Posterior vena cava (tissue), 2 donors: ENCODE measurements at places on chromosomes 5 and 9.

DNA sequence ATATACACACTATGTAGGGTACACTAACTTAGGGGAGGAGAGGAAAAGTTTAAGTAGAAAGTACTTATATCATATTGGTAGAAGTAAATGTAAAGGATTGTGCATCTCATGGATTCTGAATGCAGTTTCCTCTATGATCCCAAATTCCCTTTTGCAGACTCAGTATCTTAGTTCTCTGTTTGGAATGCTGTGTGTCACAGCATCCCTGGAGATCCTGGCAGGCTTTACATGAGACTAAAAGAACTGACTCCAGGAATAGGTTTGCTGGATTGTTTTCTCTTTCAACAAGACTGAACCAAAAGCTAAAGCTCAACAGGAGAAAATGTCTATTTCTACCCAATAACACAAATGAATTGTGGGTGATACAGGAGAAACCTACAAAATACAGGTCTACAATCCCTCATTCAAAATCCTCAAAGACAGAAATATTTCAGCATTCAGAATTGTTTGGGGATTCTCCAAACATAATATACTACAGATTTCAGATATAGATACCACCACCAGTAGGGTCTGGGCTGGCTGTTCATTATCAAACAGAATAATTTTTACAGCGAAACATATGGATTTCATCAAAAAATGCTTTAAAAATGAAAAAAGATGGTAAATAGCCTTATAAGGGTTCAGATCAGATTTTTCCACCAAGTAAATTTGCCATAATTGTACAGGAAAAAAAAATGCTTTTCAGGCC is 324.7 kb upstream of the GRAMD2B start:
- DNase-seq = no peak

GRCh38 chr9:119177196-119177595 is 192.0 kb downstream of the BRINP1 start:
- DNase-seq = no peak

DNA sequence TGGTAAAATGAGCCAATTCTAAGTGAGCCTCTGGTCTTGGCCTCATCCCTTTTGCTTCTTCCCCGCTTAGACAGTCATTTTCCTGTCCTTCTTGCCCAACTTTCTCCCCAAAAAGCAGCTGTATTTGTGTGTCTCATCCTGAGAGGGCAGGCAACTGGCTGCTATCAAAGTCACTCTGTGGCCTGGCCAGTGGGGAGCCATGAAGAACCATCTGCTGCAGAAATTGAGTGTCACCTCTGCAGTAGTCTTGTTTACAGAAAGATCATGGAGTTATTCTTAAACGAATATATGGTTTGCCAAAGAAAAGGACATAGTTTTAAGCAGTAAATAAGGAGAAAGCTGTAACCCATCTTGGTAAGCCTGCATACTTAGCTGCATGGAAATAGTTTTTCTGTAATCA is 233.6 kb upstream of the ELAVL2 start:
- DNase-seq = no peak

DNA sequence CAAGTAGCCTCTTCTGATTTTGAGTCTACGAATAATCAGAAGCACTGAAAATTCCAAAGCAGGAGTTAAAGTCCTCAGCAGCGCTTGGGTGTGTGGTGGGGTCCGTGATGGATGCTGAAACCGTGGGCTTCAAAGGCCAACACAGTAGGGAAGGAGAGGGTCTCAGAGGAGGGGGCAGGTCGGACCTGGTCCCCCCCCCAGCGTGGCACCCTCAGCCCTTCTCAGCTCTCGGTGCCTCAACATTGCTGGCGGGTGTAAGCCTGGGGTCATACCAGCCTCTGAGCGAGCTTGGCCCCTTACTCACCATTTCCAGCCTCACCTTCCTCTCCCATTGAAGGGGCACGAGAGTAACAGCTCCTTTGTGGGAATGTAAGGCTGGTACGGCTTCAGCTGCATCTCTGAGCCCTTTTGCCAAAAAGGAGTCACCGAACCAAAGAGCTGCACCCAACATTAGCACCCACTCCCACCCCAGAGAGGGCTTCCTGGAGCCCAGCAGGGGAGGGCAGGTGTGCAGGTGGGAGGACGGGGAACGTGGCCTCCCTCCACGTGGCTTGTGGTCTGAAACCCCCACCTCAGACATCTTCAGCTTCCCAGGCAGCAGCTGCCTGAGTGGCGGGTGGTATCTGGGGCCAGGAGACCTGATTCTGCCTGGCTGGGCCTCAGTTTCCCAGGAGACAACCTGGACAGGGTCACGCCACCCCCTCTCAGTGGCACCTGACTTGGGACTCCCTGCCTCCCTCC is 6.7 kb upstream of the LCN1 start:
- DNase-seq = peak; percentile 32

DNA sequence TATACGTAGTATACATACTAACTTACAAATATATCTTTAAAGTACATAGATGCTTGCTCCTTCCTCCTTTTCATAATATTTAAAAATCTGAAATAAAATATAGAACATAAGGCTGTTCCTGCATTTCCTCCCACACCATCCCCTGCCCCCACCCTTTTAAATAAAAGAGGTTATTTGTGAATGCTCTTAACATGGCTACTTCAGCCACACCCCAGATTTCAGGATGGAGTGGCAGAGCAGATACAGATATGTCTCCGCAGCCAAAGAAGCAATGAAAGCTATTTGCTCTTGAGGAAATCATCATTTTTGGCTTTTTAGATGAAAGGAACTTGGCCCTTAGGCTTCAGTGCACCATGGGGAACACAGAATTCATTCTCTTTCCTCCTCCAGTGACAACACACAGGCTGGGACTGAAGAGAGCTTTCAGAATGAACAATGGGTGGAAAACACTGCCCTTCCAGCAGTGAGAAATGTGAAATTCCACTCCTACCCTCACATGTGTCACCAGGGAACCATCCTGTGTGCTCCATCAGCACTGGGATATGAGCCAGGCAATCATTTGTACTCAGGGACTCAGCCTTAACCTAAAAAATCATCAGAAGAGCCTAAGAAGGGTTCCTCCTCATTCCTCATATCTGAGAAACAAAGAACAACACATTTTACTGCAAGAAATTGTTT is 134.3 kb downstream of the PPP2R2B start:
- DNase-seq = no peak

GRCh38 chr9:109118808-109119438 is 824 bp downstream of the TMEM245 start:
- DNase-seq = no peak

GRCh38 chr5:1008451-1009358 is at the start of gene NKD2:
Gene NKD2 (plus strand): TSS chr5:1008802. CDS start chr5:1009058, 256 bp downstream.
- DNase-seq = peak; percentile 76

DNA sequence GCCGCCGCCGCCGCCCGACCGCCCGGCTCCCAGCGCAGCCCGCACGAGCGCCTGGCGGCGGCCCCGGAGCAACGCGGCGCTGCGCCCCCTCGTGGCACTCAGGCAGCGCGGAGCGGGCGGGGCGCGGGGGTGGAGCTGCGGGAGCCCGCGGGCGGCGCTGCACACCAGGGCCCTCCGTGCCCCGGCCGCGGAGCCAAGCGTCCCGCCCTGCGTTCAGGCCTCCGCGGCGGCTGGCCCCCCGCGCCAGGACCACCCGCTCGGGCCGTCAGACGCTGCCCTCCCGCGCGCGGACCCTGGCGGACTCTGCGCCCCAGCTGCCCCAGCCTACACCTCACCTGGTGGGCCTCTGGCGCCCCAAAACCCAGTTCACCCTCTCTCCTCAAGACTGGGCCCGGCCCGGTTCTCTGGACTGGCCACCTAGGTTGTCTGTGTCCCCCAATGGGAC is at the start of gene RASGEF1C:
TSS of gene RASGEF1C (minus strand) at position 75 of the 445 bp plus-strand sequence. CDS start 71,159 bp downstream, outside the sequence.
- DNase-seq = no peak

- no peak for DNase-seq
Observed at GRCh38 chr9:17490110-17490509, 88.8 kb upstream of the SH3GL2 start.

DNA sequence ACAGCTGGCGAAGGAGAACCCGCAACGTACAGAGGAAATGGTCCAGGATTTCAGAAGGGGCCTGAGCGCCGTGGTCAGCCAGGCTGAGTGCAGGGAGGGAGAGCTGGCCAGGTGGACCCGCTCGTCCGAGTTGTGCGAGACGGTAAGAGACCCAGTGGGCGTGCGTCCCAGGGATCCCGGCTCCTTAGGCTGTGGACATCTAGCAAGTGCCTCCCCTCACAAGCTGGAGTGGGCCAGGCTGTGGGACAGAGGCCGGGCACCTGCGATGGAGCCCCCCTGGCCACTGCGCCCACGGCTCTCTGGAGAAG is 29.5 kb upstream of the LRRC14B start:
- DNase-seq = peak; percentile 70

GRCh38 chr9:69759021-69759420 is 790 bp downstream of the PTAR1 start:
- no peak for DNase-seq

DNA sequence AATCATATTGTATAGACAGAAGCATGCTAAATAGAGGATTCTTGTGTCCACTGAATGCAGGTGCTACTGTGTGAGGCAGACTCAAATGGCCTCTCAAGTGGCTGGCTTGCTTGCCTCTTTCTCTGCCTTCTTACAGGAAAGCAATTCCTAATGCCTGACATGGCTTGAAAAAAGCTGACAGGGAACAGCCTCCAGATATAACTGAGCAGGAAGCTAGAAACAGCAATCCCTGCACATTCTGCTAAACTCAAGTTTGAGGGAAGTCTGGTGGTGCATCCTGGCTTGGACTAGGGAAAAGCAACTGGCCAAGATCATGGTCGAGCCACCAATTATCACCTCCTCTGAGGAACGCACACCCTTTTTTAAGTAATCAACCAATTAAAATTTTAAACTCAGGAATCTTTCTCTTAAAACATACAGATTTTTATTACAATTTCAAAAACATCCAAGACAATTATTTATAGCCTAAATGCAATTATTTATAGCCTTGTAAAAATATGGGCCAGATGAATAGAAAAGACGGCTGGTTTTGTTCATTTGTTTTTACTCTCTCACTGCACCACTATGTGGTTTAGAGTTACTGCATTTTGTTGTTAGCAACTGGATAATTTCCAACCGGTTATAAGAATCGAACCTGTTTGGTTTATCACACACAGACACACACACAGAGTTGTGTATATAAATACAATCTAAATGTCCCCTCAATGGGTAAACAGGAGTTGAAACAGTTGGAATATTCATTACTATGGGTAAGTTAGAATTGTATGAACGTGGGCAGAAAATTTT is 290.9 kb upstream of the ANKRD55 start:
- DNase-seq = no peak

GRCh38 chr5:142531977-142532780 is 153.7 kb downstream of the FGF1 start:
- DNase-seq = no peak

DNA sequence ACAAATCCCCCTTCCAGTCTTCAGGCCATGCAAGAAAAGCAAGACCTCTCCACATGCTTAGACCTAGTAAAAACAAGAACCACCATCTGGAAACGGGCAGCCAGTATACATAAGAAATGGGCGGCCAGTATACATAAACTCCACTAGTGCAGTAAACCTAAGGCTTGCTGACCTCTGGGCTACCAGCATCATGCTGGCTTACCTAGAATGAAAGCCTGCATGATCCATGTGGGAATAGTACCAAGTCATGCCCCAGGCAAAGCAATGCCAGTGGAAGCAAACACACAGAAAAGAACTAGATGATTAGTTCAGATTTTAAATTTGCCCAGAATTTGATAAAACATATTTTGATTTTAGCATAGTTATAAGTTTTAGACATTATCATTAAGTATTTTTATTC is 1346.4 kb downstream of the EFNA5 start:
- DNase-seq = no peak

- peak; percentile 72 for DNase-seq
Observed at GRCh38 chr5:134090522-134090921, 24.0 kb upstream of the TCF7 start.

- DNase-seq = no peak
Observed at GRCh38 chr5:65938256-65938655, 11.9 kb downstream of the ERBIN start.

DNA sequence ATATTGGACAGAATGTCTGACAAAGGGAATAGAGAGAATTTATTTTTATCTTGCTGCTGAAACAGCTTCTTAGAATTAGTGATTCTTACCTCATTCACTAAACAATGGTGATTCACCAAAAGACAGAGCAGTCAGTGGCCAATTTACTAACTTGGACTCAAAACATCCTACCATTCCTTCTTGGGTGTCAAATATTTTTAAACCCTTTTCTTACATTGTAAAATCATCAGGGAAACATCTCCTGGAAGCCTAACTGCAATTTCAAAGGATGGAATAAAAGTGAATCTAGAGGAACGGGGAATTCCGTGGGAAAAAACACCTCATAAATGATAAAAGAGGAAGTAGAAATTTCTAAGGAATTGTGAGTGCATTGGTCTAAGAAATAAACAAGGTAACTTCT is 97.7 kb downstream of the LHFPL2 start:
- DNase-seq = no peak

- no peak for DNase-seq
Observed at GRCh38 chr5:82894716-82895115, 182.5 kb downstream of the TMEM167A start.

DNA sequence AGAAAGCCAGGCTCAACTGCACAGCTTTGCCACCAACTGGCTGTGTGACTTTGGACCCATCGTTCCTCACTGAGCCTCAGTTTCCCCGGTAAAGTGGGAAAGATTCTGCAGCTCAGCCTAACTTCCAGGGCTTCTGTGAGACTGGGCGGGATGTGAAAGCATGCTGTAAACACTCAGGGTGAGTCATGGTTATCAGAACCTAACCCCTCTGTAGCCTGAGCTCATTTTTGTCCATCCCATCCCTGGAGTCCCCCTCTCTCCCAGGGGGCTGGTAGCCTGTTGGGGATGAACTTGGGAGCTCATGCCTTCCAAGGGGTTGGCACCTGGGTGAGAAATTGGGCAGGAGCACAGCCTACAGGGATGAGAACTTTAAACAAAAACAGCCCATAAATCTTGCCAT is 2.3 kb downstream of the CCDC69 start:
- peak; percentile 24 for DNase-seq

DNA sequence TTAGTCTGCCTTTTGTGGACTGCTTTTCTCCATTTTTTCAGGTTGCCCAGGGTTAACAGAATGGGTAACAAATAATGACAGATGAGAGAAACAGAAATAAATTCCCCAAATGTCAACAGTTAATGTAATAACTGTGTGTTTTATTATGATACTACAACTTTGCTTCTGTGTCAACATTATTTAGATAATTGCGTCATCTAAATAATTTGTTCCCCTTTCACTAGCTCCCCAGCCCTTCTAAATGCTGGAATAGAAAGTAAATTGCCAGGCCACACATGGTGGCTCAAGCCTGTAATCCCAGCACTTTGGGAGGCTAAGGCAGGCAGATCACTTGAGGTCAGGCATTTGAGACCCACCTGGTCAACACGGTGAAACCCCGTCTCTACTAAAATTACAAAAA is 53.5 kb downstream of the RNF38 start:
- no peak for DNase-seq

- no peak for DNase-seq
Observed at GRCh38 chr5:35575578-35575977, 42.1 kb upstream of the SPEF2 start.

DNA sequence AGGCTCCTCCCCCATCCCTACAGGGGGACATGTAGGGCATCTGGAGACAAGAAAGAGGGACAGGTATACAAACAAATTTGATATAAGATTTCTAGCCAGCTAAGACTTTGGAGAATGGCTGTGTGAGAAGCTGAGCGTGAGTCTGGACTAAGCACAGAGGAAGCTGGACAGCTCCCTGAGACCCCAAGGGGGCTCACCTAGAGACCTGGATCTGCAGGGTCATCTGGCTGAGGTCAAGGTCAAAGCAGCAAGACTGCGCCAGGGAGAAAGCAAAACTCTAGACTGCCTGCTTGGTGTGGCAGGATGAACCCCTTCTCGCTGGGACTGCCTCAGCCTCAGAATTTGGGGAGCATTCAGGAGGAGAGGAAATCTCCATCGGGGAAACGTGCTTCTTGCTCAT is 8.0 kb upstream of the GSN start:
- no peak for DNase-seq
